ENCODE measurements at places on chromosomes 3 and 15.

GRCh38 chr3:72560846-72561675, 287.2 kb downstream of the SHQ1 start:
- DNase-seq: no peak

DNA sequence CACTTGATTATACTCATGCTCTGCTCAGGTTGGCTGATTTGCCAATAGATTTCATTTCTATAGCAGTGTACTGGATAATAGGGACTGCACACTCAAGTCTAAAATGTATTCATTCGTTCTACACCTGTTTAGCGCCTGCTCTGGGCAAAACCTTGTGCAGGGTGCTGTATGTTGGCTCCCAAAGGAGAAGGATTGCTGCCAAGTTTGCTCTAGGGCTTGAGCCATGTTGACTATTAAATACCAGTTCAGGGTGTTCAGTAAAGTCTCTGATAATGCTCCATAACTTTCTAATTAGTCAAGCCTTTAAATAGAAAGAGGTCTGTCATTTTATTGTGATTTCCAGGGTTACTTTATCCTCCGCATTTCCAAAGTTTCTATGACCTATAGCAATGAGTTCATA, 470.2 kb downstream of the MAGI1 start:
- no peak for DNase-seq

- DNase-seq: no peak
Measured at GRCh38 chr3:183393625-183394024, 34.8 kb downstream of the MCF2L2 start.

DNA sequence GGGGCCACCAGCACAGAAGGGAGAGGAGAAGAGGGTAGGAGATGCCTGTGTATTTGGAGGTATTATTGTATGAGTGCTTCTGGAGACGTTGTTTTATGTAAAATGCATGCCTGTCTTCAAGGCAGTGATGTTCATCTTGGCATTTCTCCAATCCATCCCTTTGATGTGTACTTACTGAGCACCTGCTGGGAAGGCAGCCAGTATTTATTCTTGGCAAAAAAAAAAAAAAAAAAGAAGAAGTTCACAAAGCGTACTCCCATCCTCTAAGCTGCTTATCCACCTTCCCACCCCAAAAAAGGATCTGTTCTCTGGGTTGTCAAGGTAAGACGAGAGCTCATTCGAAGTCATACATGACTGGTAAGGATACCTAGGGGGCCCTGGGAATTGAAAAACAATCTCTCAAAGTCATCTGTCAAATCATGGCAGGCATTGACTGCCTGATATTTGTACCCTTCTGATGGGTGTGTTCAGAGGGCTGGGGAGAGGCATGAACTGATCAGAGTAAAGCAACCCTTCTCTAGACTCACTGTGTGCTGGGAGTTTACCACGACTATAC, 30.0 kb upstream of the SLC6A1 start:
- no peak for DNase-seq

DNA sequence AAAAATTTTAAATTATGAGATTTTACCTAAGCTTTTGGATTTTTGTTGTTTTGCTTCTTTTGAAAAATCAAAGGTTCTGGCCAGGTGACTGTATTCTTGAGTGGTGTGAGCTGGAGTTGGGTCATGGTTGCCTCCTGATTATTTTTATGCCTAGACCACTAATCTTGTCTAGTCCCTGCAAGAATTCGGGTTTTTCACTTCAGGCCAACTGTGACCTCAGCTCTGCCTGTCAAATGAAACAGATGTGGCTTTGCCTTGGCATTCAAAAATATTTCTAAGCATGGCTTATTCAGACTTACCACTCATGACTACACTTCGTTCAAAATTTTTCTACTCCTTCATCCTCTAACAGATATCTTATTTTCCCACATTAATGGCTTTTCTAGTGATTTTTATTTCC, 25.4 kb upstream of the CDV3 start:
- no peak for DNase-seq

DNA sequence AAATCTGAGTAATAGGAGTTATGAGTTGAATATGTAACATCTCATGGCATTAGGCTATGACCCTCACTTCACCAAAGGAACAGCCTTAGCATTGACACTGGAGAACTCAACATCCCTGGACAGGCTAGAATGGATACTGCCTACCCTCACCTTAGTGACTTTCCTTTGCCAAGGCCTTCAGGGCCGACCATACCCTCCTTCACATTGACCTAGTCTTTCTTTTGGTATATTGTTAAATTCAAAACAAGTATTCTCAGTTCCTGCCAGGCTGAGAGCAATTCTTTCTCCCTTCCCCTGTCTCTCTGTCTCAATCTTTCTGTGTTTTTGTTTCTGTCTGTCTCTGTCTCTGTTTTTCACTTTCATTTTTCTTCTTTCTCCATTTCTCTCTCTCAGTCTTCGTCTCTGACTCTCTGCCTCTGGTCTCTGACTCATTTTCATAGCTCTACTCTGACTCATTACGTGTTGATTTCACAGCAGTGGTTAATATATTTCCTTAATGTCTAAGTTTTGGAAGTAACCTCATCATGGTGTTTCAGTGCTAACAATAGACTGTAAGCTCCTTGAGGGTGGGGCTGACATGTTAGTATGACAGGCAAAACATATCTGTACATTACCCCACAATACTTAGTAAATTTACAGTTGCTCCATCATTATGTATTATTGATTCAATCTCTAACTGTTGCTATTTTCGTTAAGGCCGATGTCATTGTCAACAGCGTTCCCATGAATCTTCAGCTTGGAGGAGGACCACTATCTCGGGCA, 32.5 kb downstream of the PARP15 start:
- DNase-seq: peak; percentile 45

- no peak for DNase-seq
Measured at GRCh38 chr15:48634096-48634495, 11.4 kb downstream of the FBN1 start.

DNA sequence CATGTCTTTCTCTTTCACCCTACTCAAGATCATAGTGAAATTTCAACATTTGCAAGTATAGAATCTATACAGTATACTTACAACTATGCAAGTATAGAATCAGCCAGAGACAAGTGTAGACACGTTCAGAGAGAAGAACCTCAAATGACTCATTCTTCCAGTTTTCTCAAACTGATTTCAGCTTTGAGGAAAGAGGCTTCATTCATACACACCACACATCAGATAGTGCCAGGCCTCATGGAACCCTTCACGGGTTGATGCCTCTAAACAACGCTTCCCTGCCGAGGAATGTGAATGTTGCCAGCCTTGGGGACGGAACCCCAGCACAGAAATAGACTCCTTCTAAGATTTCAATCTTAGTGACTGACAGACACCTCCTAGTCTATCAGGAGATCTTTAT, 135.7 kb downstream of the FOXP1 start:
- no peak for DNase-seq

DNA sequence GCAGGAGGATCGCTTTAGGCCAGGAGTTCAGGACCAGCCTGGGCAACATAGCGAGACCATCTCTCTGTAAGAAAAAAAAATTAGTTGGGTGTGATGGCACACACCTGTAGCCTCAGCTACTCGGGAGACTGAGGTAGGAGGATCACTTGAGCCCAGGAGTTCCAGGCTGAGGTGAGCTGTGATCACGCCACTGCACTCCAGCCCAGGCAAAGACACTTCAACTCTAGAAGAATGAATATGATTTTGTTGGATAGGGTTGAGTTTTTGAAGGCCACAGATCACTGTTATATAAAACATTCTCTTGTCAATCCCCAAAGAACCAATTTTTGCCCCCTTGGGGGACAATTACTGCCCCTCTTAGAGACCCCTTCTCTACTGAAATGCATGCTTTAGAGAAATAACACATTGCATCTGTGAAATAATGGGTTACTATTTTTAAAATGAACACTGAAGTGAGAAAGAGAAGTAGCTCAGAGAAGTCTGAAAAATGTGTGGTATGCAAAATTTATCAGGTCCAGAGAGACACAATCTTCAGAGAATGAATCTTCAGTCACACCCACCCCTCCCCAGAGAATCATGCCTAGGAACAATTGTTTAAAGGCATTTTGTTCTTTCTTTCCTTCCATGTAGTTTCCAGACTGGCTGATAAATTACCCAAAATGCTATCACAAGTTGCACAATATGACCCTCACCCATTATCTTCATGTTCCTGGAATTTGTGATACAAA, 42.7 kb downstream of the METTL6 start:
- no peak for DNase-seq

- no peak for DNase-seq
Measured at GRCh38 chr3:30655187-30655812, 48.9 kb downstream of the TGFBR2 start.

DNA sequence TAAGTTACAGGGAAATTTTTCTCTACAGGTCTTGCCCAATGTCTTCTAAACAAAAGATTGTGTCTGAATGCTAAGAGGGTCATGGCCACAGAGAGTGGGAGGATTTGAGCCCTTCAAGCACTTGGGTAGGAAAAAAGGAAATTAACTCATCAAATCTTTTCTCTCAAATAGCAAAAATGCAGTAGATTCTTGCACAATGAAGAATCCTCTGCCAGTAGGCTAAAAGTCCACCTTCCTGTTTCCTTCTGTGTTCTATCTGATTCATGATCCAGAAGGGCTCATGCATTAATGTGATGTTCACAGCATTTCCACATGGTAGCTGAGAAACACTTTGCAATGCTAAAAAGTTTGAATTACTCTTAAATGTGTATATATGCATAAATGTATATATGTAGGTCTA, 177.1 kb downstream of the CD47 start:
- no peak for DNase-seq

GRCh38 chr15:69704229-69704628, 251.6 kb downstream of the RPLP1 start:
- DNase-seq: no peak

DNA sequence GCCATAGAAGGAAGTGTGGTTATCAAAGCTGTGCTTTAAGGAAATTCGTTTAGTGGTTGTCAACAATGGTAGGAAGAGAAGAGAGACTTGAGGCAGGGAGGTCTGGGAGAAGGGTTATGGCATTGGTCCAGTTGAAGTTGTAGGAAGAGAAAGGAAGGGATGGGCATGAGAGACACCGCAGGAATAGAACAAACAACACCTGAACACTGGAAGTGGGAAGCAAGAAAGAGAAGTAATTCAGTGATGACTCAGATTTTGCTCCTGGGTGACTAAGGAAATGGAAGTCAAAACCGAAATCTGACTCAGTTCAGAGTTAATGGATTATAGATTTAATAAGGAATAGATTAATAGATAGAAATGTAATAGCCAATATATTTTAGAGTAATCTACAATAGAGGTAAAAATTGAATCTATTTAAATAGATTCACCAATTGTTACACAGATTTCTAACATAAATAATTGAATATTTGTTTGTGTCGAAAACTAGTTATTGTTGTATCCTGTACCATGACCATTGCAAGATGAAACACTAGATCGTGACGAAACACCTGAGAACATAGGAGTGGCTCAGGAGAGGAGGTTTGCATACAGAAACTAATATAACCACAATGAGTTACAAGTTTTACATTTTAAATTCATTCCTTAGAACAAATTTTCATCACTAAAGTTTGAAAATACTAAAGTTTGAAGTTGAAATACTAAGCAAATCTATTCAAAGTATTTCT, 36.0 kb downstream of the THBS1 start:
- DNase-seq: no peak

- no peak for DNase-seq
Measured at GRCh38 chr3:88918841-88919240, 188.6 kb upstream of the EPHA3 start.

- no peak for DNase-seq
Measured at GRCh38 chr15:99518191-99518590, 47.6 kb upstream of the MEF2A start.

GRCh38 chr15:66047321-66048024, 178.2 kb downstream of the RAB11A start:
- no peak for DNase-seq

DNA sequence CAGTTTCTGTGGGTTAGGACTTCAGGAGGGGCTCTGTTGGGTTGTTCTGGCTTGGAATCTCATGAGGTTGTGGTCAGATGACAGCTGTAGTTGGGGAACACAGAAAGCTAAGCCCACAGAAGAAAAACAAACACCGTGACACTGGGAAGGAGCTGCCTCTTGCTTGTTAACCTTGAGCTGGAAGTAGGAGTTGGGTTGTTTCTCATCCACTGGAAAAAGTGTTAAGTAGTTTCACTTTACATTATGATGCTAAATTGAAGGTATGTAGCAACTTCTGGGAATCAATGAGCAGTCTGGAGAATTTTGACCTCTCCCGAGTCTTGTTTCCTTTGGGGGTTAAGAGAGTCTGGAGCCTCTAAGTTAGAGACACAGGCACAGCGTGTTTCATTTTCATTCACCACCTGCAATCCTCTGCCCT, 20.4 kb downstream of the HACD3 start:
- DNase-seq: no peak

DNA sequence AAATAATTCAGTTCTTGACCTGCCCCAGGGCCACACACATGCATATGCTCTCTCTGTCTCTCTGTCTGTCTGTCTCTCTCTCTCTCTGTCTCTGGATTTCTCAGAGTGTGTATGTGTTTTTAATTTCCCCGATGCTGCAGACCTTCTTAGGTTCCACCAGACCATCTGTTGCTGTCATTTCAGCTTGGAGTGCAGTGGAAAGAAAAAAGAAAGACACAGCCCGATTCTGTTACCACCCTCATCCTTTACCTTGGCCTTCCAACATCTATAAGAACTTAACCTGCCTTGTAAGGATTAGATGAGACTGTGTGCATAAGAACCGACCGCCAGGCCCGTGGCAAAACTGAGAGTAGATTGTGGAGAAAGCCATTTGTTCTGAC, 9.7 kb upstream of the PGPEP1L start:
- DNase-seq: no peak

- no peak for DNase-seq
Measured at GRCh38 chr3:128379367-128380160, 87.1 kb downstream of the DNAJB8 start.

- DNase-seq: no peak
Measured at GRCh38 chr3:63069806-63070475, 194.7 kb upstream of the CADPS start.

GRCh38 chr3:157626817-157627216, 123.6 kb upstream of the VEPH1 start:
- DNase-seq: no peak

DNA sequence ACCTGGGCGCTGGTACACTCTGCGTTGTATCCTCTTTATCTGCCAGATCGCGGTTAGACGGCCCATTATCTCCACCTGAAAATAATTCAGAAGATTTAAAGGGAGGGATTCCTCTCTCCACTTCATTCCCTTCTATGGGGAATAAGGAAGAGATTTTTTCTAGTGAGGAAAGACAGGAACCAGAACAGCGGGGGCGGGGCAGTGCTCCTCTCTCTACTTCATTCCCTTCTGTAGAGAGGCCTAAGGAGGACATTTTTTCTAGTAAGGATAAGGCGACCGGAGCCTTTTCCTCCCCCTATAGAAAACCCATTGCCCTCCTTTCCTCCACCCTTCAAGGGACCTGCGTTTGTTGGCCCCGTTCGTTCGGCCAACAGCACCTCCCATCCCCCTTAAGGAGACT, 8.3 kb upstream of the LIPH start:
- no peak for DNase-seq

GRCh38 chr3:53493963-53494791, at the start of gene CACNA1D:
CACNA1D (plus strand) TSS chr3:53494611; CDS start chr3:53495167, 556 bp downstream.
- DNase-seq: no peak

- DNase-seq: peak; percentile 50
Measured at GRCh38 chr15:100818927-100819326, 60.7 kb upstream of the ALDH1A3 start.
